Fibroblast of skin of back (primary cell): ENCODE measurements at places on chromosomes 1 and 21.

DNA sequence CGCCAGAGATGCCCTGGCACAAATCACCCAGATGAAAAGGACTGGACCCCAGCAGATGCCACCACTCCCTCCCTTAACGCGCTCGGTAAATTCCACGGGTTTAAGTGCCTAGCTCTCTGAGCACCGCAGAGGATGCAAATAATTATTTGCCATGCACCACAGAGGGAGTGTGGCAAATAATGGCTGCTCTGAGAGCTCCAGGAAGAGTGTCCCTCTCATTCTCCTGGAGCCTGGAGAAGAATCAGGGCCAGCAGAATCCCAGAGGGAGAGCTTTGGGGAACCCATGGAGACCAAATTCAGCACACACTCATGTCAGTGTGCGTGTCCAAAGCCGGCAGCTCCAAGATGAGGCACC, 667 bp downstream of the HHIPL2 start:
- DNase-seq = no peak

- DNase-seq = peak; percentile 21
These were observed 1902.3 kb downstream of the NCAM2 start for GRCh38 chr21:22900490-22900889.

- DNase-seq = peak; percentile 39
These were observed 1.0 kb downstream of the ROR1 start for GRCh38 chr1:63774617-63775417.

- no peak for DNase-seq
These were observed 283.3 kb upstream of the ST6GALNAC5 start for GRCh38 chr1:76583875-76584477.

DNA sequence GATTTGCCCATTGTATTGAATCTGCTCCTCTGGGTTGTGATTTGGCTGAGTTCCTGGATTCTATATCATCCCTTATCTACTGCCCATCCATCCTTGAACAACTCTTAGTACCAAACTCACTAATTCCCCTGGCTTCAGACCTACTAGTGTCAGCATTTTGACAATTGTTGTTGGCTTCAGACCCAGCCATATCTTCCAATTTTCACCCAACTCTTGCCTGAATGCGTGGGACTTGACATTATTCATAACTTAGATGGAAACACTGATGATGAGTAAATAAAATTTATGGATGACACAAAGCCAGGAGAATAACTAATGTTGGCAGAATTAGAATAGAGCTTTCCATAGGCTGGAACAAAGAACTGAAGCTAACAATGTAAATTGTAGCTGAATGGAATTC, 27.3 kb upstream of the EDEM3 start:
- DNase-seq = no peak

DNA sequence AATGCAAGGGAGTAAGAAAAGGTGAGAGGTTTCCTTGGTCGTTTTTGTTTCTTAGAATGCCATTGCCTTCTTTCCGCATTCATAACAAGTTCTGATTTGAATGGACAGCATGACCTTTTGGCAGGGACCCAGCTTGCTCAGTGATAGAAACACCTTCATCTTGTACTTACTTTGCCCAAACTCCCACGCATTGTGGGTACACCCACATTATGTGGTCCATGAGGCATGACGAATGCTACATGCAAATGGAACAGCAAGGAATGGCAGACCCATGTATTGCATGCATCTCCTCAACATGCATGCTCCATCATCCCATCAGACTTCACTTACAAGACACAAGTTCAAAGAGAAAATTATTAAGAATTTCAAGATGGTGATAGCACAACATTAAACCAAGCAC, 102.8 kb downstream of the CDC7 start:
- DNase-seq = no peak

DNA sequence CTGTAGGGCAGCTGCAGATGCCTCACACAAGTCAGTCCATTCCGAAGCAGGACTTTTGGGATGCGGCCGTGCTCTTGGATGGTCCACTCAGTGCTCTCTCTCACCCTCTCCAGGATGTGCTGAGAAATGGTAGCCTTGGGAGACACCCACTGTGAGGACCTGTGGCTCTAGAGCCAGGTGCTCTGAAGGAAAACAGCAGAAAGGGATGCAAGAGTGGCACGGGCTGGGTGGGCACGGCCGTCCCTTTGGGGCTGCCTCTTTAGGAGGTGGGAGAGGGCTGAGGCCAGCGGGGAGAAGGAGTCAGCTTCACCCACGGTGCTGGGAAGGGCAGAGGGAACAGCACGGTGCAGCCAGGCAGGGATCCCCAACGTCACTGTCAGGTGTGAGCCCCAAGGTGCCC, 106.1 kb downstream of the RIPK4 start:
- DNase-seq = no peak

GRCh38 chr21:45736690-45737484, 93.4 kb downstream of the PCBP3 start:
- DNase-seq = peak; percentile 6

DNA sequence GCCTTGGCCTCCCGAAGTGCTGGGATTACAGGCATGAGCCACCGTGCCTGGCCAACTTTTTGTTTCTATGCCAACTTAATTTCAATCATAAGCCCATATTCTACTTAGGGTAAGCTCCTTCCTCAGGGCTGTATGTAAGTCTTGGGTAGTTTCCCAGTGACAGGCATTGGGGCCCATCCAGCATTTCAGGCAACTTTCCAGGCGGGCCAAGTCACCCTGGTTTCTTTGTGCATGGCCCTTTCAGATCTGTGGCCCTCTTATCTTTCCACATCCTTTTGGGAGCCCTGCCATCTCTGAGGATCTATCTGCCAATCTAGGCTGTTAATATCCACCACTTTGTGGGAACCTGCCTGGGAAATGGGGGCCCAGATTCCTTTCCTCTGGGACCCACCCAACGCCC, 58.7 kb downstream of the TNN start:
- DNase-seq = no peak

- DNase-seq = no peak
These were observed 550 bp downstream of the ARHGEF16 start for GRCh38 chr1:3454811-3455618.

- no peak for DNase-seq
These were observed 3.5 kb downstream of the CHODL start for GRCh38 chr21:18248171-18248570.

GRCh38 chr1:236604905-236605806, 840 bp upstream of the HEATR1 start:
- DNase-seq = no peak

DNA sequence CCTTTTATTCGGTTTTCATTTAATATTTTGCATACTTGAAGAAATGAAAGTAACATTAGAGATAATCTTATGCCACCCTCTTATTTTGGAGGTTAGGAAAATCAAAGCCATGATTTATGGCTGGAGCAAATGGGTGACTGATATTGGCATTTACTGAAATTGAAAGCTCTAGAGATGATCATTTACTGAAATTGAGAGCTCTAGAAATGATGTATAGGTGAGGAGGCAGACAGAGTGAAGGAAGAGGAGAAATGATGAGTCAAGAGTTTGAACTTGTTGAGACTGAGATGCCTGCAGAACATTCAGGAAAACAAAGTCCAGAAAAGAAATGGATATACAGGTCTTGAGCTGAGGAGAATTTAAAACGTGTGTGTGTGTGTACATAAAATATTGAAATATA, 217.6 kb downstream of the LTN1 start:
- no peak for DNase-seq

DNA sequence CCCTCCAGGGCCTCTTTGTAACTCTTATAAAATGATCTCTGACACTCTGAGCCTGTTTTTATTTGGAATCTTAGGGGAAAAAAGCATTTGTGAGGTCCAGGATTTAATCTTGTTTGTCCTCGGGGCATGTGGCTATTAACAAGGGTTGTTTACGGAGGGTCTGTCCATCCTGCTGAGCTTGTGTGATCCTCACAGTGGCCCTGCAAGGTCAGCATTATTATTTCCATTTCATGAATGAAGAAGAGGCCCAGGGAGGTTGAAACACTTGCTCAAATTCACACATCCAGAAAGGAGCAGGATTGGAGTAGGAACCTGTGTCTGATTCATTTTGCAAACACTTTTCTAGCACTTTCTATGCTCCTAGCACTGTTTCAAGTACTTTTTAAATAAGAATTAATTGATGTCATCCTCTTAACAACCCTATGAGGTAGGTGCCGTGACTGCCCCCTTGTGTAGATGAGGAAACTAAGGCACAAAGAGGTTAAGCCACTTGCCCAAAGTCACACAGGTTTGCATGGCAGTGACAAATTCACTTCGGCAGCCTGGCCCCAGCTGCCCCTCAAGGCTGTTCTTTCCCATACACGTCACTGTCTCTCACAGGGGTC, 178.9 kb downstream of the MIS18A start:
- DNase-seq = no peak

- DNase-seq = no peak
These were observed 15.2 kb downstream of the STYXL2 start for GRCh38 chr1:167109125-167109524.

DNA sequence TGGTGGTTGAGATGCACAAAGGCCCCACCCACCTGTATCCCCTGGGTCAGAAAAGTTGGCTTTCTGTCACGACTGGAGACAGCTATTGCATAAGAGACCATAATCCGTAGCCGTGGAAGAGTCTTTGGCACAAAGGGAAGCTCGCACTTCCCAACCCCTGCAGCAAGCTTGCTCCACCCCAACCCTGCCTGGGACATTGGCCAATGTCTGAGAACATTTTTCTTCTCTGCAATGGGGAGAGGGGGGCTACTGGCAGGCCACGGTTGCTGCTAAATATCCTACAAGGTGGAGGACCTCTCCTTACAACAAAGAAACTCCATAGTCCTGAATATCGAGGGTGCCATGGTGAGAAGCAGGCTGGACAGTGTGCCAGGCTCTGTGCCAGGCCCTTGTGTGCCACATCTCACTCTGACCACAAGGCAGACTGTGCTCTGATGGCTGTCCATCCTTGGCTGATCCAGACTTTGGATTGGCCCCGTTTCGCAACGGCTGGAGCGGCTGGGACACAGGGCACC, 104.1 kb downstream of the CSMD2 start:
- no peak for DNase-seq

GRCh38 chr1:34276606-34277005, 99.9 kb downstream of the C1orf94 start:
- DNase-seq = no peak

DNA sequence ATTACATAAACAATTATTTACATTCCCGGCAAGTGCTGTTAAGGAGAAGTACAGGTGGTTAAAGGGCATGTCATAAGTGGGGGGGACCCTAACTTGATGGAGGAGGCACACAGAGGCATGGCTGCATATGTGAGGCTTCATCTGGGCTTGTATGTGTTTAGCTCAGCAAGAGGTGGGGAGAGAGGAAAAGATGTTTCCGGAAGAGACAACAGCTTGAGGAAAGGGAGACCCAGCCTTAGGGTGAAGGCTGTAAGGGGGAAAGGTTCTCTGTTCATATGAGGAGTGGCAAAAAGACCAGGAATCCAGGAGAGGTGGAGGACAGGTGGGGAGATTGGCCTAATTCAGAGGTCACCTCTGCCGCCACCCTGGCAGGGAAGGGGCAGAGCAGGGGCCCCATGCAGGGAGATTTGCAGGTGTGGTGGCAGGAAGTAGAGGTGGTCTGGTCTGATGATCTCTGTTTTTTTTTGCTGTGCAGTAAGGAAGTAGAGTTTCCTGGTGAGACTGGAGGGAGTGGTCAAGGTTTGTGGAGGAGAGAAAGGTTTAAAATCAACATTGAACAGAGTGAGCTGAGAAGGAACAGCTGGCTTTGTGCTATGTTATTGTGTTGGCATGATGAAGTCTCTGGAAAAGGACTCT, 9.0 kb downstream of the TRAF5 start:
- DNase-seq = no peak

DNA sequence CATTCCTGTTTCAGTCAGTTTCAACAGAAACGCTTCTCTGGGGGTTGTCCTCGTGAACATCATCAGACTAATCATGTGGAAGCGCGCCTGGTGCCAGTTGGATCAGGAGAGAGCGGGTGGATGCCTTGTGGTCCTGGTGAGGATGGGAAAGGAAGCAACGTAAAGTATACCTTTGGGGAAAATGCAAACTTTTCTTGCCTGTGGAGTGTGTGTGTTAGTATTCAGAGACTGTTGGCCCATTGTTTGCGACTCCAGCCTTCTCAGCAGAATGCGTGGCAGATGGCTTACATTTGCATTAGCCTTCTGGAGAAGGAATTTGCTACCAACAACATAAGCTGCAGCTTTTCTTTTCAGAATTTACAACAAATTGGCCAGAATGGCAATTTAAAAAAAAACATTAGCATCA, 173.9 kb downstream of the RWDD3 start:
- no peak for DNase-seq

GRCh38 chr1:44111861-44112260, 6.8 kb upstream of the KLF17 start:
- no peak for DNase-seq

- peak; percentile 6 for DNase-seq
These were observed 32.8 kb upstream of the ERG start for GRCh38 chr21:38531039-38531541.

GRCh38 chr1:47330212-47330611, 3.4 kb upstream of the CMPK1 start:
- DNase-seq = no peak

- DNase-seq = no peak
These were observed 17.7 kb upstream of the ELAVL4 start for GRCh38 chr1:50091068-50091467.

DNA sequence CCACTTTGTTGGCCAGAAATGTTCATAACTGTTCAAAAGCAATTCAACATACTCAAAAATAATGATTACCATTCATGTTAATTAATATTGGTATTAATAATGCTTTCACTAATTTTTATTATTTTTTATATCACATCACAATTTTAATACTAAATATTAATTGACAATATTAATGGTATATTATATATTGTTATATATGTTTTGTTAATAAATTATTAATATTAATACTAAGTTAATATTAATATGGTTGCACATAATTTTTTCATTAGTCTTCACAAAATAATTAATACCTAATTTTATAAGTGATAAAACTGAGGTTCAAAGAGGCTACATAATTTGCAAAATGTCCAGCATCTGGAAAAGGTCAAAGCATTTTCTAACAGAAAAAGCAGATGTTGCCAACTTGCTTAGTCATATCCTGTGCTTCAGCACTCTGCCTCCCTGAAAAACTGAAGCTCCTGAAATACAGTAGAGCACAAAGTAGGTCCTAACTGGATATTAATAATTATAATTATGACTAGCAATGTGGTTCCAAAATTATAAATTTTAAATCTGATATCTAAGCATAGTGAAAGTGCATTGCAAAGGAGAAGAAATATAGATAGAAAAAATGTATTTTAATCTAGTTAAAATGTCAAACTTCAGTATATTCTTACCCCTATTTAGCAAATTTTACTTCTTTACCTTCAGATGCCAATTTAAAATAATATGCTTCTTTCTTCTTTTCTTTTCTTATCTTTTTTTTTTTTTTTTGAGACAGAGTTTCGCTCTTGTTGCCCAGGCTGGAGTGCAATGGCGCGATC, 123.2 kb upstream of the TNFSF4 start:
- peak; percentile 74 for DNase-seq

- no peak for DNase-seq
These were observed 34.1 kb upstream of the FHAD1 start for GRCh38 chr1:15212954-15213291.

- DNase-seq = peak; percentile 2
These were observed 27.7 kb downstream of the PPP1R12B start for GRCh38 chr1:202376247-202376646.

GRCh38 chr1:224898937-224899336, 30.5 kb upstream of the DNAH14 start:
- no peak for DNase-seq
